NCI-H69 (cell line): ENCODE measurements at places on chromosomes 5 and 9.

- no peak for DNase-seq
Measured at GRCh38 chr5:28725001-28725400, 1686.6 kb upstream of the CDH9 start.

DNA sequence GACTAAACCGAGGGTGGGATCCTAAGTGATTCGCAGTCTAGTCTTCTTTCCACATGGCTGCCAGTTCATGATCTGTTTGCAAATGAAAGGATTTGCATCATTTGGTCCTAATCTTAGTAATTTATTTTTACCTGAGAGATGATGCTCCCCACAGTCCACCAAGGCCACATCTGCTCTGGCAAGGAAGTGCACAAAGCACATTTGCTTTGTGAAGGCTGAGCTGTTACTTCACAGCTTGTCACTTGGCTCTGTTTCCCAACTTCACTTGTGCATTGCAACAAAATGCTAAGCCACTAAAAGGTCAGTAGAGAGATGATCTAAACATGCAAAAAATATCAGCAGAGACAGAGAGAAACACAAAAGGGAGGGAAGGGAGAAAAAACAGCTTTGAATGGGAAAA lies 128.5 kb upstream of the VLDLR start:
- peak; percentile 66 for DNase-seq

- DNase-seq: no peak
Measured at GRCh38 chr5:158614951-158615350, 484.8 kb downstream of the EBF1 start.

GRCh38 chr5:39201160-39201780 lies 18.1 kb downstream of the FYB1 start:
- no peak for DNase-seq

GRCh38 chr5:127431977-127432585 lies 85.4 kb upstream of the PRRC1 start:
- peak; percentile 42 for DNase-seq

DNA sequence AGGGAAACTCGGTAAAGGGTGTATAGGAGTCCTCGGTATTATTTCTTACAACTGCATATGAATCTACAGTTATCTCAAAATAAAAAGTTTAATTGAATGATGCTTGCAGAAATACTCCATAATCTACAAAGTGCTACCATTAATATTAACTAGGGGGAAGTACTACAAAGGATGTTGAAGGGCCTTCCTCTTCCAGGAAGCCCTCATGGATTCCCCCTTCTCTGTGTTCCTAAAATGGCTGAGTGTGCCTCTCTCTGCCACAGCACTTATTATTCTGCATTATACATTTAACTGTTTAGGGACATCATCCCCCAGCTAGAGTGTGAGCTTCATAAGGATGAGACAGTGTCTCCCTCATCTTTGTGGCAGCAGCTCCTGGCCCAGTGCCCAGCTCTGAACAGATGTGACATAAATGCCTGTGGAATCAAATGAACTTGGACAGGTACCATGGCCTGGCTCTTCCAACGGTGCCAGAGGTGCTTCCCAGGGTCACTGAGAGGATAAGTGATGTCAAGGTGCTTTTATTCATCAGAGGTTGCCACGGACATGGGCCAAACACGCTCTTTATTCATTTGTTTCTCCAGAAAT lies 99.5 kb downstream of the PAX5 start:
- DNase-seq: peak; percentile 90

- DNase-seq: no peak
Measured at GRCh38 chr5:158951436-158952247, 148.1 kb downstream of the EBF1 start.

- no peak for DNase-seq
Measured at GRCh38 chr5:109041317-109041716, 293.6 kb downstream of the FER start.

- no peak for DNase-seq
Measured at GRCh38 chr9:134591082-134591571, 50.5 kb upstream of the COL5A1 start.

DNA sequence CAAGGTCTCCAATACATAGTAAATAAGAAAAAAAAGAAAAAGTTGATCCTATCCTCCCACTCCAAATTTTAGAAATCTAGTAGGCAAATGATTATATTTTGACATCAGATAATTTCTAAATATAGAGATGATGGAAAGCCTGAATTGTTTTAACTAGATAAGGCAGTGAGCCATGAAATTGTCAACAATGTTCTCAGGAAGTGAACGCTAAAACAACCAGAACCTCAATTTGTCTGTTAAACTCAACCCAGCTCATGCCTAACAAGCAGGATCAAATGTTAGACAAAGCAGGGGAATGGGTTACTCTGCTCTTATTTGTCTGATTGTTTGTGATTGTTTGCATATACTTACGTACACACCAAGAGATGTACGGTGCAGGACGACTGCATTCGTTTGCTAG lies 49.2 kb downstream of the ESM1 start:
- no peak for DNase-seq

DNA sequence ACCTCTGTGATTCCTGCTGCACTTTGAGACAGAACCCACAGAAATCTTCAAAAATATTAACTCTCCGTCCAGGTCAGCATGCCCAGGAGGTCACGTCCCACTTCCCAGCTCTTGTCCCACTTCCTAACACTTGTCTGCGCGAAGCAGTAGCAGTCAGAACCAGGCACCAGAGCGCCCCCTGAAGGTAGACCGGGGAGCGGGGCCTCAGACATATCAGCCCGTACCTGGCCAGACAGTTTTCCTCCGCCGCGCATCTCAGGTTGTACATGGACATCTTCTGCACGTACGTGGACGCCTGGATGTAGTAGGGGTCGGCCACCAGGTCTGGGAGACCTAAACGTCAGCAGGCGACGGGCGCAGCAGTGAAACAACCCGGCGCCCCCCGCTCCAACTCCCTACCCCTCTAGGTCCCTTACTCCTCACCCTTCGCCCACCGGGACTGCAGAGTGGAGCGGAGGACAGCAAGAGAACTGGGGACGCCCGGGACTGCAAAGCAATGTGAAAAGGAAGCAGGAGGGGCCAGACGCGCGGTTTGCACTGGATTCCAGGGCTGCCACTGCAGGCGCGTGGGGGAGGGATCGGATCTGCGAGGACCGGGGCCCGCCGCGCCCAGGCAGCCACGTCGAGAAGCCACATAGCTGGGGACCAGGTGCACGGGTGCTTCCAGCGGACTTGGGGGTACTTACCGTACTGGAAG lies 1.2 kb downstream of the LOX start:
- peak; percentile 90 for DNase-seq

GRCh38 chr5:55188656-55189540 lies 15.9 kb upstream of the CDC20B start:
- DNase-seq: peak; percentile 96

DNA sequence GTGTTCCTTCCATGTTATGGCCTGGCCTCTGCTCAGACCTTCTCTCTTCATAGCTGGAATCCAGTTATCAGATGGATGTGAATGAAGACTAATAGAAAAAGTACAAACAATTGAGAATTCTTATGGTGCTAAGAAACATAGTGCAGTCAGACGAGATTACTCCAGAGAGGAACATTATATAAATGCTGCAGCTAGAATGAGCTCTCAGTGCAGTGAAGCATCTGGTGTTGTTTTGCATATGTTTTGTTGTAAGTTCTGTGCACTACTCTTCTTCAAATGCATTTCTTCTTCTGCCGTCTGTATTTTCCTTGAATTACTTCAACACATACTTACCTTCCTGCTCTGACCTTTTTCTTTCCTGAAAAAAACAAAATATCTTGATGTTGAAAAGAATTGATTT lies 602.4 kb upstream of the CDH18 start:
- no peak for DNase-seq

- DNase-seq: peak; percentile 5
Measured at GRCh38 chr5:72356361-72356760, 36.2 kb downstream of the PTCD2 start.

DNA sequence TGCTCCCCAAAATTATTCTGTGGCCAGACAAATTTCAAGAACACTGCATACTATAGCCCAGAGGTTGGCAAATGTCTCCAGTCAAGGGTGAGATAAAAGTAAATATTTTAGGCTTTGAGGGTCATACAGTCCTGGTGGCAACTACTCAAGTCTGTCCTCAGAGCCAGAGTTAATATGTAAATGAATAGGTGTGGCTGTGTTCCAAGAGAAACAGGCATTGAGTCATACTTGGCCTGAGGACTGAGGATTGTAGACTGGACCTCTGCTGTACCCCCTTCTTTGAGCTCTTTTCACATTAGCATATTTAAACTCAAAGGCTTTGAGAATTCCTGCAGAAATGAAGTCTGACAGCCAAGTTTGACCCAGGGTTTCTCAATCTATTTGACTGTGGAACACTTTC lies 129.2 kb upstream of the PTCH1 start:
- DNase-seq: peak; percentile 28

DNA sequence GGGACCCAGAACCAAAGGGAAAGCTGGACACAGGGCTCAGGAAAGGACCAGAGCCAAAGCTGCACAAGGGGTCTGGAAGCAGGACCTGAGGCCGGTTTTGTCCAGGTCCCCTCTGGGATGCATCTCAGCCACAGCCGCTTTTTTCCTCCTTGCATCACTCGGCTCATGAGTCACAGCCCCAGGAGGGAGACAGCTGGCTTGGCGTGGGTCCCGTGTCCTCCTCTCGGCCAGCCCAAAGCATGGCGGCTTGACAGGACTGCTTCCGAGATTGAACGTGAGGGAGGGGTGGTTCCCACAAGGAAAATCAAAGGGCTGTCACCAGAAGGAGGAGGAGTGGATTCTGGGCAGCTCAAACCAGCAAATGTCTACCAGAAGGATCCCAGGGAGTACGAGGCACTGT lies 56.7 kb upstream of the CPLX2 start:
- no peak for DNase-seq

DNA sequence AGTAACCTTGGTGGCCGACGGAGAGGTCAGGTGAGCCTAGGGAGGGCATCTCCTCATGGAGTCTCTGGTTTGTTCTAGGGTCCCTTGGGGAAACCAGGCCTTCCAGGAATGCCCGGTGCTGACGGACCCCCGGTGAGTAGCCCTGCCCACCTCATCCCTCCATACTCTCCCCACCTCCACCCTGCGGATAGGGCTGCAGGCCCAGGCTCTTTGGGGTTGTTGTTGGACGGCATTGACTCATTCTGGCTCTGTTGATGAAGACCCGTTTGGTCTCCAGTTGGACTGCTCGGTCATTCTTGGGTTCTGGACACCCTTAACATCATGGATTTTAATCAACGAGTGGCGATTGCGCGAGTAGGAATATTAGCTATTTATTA lies 112.3 kb upstream of the FCN2 start:
- DNase-seq: no peak

GRCh38 chr5:65624025-65624570 lies at the start of gene TRIM23:
Gene TRIM23, minus strand, starts transcription at chr5:65624333. Its CDS starts 59 bp downstream, at chr5:65624274.
- DNase-seq: peak; percentile 97

DNA sequence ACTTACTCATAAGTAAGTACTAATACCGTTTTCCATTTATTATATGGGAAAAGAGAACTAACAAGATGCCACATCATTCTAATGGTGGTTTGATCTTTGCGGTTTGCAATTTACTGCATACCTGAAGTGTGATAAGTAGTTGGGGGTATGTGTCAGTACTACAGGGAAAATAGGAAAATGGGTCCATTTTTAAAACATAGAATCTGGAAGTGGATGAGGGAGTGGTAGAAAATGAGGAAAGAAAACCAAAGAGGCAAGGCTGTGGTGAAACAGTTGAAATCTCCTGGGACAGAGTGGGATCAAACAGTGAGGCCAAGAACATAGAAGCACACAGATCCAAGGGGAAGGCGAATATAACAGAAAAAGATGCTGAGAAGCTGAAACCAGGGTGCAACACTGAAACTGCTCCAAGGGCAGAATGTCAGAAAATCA lies 6.7 kb downstream of the ADAMTSL1 start:
- DNase-seq: no peak

DNA sequence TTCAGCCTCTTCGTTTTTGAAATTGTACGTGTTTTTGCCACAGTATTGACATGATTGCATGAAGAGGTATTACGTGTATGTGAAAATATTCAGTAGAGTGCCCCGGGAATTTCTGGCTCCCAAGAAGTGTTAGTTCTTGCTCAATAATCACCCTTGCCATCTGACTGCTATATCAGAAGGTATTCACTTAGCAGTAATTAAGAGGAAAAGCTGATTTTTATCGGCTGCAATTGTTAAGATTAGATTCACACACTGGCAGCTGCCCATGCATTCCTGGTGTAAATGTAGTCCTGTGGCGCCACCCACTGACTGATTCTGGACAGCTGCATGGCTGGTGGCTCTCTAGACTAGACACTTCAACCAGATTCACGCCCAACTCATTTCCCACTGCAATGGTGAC lies 440.1 kb upstream of the ADAMTS16 start:
- no peak for DNase-seq

DNA sequence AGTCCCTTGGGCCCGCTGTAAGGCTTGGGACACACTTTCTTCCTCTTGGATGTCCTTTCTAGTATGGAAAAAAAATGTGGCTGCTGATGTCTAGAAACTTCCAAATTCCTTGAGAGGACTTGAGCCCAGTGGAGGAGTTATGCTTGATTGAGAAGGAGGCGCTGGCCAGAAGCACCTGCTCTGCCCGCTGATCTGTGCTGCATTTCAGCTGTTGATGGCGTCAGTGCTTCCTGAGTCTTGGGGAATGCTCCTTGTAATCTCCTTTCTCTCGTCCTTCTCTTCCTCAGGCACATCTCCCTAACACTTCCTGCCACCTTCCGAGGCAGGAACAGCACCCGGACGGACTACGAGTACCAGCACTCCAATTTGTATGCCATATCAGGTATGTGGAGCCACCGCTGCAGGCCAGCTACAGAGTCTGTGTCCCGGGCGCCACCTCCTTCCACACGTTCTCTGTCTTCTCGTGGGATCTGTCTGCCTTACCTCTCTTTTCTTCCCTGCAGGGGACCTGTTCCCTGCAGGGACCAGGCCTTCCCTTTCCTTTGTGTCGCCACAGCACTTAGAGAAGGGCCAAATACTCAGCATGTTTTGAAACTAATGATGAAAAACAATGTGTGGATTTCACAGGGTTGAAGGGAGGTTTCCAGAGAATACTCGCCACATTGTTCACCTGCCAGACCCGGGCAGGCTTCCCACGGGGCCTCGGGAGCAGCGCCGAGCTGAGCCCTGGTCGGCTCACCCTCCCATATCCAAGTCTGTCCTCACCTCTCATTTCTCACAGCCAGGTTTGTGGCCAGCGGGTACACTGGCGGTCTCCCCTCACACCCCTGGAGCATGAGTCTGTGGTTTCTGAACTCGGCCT lies 95.2 kb downstream of the MVB12B start:
- DNase-seq: peak; percentile 89

- DNase-seq: no peak
Measured at GRCh38 chr5:73381590-73382400, 66.8 kb downstream of the FOXD1 start.

GRCh38 chr5:61450493-61451279 lies 118.6 kb downstream of the ZSWIM6 start:
- peak; percentile 97 for DNase-seq

GRCh38 chr5:10455277-10455670 lies 13.6 kb downstream of the ROPN1L start:
- peak; percentile 35 for DNase-seq

- no peak for DNase-seq
Measured at GRCh38 chr9:22114956-22115355, 105.9 kb upstream of the CDKN2B start.
